Stimulated activated CD4-positive, alpha-beta T cell treated with anti-CD3 and anti-CD28 coated beads, Interleukin-2, amount 100 ng/mL, for 4 hours (primary cell): ENCODE measurements at places on chromosomes 5 and 9.

DNA sequence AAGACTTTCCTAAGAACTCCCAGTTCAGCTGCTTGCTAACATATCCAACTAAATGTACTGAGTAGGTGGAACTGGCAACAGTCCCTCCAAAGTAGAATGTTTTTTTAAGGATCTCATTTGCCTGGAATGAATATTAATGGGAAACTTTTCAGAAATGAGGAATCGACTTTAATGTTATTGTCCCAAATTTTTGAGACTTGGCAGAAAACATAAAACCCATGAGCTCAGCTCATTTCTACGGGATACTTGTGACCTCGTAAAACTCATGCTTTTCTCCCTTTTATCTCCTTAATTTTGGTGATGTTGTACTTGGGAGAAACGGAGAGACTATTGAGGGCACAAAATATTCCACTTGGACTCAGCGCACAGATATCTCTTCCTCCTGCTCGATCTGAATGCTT lies 296.8 kb downstream of the EBF1 start:
- no peak for DNase-seq

GRCh38 chr5:10775646-10776045 lies 14.6 kb upstream of the DAP start:
- DNase-seq = no peak

DNA sequence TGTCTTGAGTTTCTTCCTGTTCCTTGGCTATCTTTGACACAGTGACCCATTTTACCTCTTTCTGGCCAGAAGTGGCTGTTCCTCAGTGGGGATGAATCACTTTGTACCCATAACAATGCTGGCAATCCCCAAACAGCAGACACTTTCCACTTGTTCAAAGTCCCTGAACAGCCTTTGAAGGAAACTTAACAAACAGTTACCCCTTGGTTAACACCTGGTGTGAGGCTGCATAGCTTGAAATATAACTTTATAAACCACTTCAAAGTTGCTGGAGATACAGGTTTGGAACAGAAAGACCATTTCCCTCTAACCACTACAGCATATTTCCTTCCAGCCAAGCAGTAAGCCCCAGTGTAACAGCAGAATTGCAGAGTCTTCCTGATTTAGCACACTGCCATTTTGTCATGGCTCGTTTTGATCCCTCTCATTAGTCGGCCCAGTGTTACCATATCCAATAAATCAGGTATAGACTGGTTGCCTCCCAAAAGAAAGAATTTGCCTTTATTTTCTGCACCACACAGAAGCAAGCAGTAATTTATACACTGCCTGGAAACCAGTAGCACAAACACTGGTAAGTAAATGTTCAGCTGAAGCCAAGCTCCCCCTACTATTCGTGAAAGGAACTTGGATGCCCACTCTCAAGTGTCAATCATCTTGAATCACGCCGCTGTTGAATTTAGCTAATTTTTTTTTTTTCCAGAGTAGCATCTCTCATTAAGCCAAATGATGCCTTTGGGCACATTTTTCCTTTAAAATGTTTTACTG lies 225.9 kb downstream of the PIK3R1 start:
- no peak for DNase-seq

DNA sequence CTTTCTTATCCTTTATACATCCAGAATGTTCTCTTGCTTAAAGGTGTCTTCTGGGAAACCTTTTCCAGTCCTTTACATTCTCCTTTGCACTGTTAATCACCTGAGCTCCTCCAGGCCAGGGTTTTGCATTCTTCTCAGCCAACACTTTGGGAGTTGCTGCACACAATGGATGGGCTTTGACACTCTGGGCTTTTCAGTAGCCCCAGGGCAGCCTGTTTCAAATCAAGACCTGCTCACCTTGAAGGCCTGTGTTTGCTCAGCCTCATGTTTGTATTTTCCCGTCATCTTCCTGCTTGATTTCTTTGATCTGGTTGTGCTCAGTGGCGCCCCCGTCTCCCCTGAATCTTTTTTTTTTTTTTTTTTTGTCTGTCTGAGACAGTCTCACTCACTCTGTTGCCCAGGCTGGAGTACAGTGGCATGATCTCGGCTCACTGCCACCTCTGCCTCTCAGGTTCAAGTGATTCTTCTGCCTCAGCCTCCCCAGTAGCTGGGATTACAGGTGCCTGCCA lies 41.0 kb downstream of the DMRT1 start:
- no peak for DNase-seq

DNA sequence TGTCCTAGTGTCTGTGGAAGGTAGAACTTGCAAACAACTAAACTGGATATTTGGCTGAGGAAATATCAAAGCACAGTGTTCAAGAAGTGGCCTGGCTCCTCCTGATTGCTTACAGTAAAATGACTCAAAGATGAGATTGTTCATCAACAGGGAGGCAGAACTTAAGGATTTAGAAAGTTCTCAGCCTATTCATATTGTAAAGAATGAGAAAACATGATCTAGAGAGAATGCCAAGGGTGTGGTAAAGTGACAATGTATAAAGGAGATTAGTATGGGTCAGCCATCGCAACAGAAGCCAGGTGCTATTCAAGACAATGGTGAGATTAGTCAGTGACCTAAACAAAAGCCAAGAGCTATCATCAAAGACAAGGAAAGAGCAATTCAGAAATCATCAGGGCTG lies 372.3 kb downstream of the SPOCK1 start:
- DNase-seq = no peak

DNA sequence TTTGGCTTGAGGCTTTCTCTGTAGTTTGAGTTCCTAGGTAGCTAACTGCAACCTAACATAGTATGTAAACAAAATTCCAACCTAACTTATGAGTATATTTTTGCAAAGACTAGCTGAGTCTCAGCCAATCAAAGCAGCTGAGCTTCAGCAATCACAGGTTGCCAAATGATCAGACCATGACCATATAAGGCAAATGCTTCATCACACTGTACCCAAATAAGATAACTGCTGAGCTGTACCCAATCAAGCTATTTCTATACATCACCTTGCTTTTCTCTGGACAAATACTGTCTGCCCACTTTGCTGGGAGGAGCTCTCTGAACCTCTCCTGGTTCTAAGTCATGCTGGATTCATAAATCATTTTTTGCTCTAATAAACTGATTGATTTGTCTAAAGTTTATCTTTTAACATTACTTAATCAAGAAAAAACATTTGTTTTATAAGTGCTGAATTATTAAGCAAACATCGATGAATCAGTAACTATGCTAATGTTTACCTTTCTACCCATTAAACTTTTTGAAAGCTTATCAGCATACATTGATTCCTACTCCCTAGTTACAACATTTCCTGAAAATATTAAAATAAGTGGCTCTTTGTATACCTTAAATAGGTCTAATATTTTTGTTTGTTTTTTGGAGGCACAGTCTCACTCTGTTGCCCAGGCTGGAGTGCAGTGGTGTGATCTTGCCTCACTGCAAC lies 129.7 kb upstream of the PCA3 start:
- DNase-seq = no peak

GRCh38 chr9:114030364-114030763 lies 47.7 kb downstream of the AMBP start:
- DNase-seq = no peak

GRCh38 chr9:15421990-15422371 lies 695 bp upstream of the SNAPC3 start:
- DNase-seq = no peak

- DNase-seq = no peak
Observed at GRCh38 chr5:74404574-74405508, 235.7 kb downstream of the ENC1 start.

- no peak for DNase-seq
Observed at GRCh38 chr5:516338-516925, 7.8 kb downstream of the SLC9A3 start.

DNA sequence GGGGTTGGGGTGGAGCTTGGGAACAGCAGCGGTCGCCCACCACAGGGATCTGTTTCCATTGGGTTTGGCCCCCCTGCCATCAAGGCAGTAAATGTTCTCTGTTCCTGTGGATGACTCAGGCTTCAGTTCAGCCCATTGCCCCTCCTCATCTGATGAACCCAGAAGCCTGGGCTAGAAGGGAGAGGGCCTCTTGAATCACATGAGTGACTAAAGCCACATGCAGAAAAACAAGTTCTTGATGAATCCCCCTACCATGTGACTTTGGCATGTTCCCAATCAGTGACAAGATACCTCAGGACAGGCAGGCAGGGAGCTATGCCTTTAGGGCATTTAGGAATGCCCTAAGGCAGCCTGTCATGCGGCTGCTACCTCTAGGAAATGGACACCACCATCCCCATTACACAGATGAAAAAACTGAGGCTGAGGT lies 2.5 kb downstream of the SH3PXD2B start:
- DNase-seq = no peak

GRCh38 chr5:54311176-54311677 lies 854 bp upstream of the ARL15 start:
- no peak for DNase-seq

DNA sequence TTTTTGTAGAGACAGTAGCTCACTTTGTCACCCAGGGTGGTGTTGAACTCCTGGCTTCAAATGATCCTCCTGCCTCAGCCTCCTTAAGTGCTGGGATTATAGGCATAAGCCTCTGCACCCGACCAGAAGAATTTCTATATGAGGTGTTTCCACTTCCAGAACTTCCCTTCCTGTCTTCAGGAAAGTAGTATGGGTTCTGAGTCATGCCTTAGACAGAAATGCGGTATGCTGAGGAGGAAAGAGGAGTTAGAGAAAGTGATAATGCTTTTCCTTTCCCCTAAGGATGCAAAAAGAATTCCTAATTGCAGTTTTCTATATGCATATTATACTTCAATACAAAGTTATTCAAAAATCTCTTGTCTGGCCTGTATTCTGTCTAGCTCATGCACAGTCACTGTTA lies 16.4 kb upstream of the ADAMTSL1 start:
- no peak for DNase-seq

- no peak for DNase-seq
Observed at GRCh38 chr5:56588636-56589480, 226.5 kb upstream of the MAP3K1 start.

- DNase-seq = no peak
Observed at GRCh38 chr5:83714810-83715209, 5.8 kb downstream of the HAPLN1 start.

- no peak for DNase-seq
Observed at GRCh38 chr5:77186652-77187370, 23.7 kb upstream of the PDE8B start.

GRCh38 chr9:125744616-125745015 lies 2.6 kb upstream of the PBX3 start:
- no peak for DNase-seq

- DNase-seq = no peak
Observed at GRCh38 chr5:179268399-179268952, 76.8 kb downstream of the ADAMTS2 start.

GRCh38 chr9:10339152-10339551 lies 273.6 kb downstream of the PTPRD start:
- DNase-seq = no peak

GRCh38 chr5:80837679-80838078 lies 122.5 kb upstream of the RASGRF2 start:
- DNase-seq = no peak

- DNase-seq = no peak
Observed at GRCh38 chr9:95570150-95570549, 53.4 kb upstream of the PTCH1 start.

DNA sequence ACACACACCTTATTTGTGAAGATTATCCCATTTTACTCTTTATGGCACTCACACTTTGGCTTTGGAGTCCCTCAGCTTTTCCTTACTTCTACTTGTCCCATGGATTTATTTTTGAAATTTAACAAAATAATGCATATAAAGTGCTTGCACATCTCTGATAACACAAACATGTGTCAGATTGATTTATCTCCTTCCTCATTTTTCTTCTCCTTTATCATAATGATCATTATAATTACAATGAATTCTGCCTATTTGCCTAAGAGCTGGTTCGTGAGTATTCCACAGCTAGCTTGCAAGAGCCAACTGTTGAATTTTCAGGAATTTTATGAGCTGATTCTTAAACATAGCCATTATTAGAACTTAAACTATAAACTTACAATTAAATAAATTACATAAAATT lies 347.7 kb downstream of the CHSY3 start:
- DNase-seq = no peak

GRCh38 chr5:94744906-94745305 lies 126.4 kb downstream of the SLF1 start:
- DNase-seq = no peak

GRCh38 chr9:95425910-95426551 lies 90.7 kb downstream of the PTCH1 start:
- no peak for DNase-seq

- no peak for DNase-seq
Observed at GRCh38 chr9:131651160-131651559, 88.7 kb downstream of the RAPGEF1 start.

DNA sequence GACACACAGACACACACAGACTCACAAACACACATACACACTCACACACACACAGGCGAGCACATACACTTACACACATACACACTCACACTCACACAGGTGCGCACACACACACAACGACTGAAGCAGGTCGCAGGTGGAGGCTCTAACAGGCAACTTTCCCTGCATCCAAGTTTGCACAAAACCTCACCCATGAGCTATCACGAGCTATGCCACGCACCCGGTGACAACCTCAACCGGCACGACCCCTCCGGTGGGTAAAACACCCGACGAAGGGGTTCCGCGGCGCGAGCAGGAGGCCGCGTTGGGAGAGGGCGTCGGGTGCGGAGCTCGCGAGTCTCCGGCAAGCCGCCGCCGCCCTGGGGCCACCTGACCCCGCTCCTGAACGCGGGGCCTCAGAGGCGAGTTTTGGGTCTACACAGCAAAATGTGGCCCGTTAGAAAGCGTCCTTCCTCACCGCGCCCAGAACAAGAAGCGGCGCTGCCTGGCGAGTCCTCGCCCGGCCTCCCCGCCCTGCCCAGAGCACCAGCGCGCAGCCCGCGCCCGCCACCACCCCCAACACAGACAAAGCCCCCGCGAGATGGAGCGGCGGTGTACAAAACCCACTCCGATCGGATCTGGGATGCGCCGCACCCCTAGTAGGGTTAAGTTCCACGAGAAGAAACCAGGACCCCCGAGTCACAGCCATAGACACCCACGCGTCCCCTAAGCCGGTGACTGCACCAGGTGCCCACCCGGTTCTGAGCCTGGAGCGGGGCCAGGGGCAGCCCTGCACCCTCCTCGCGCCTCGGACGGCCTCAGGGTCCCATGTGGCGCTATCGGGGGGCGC lies 665 bp downstream of the SLC6A3 start:
- DNase-seq = no peak

DNA sequence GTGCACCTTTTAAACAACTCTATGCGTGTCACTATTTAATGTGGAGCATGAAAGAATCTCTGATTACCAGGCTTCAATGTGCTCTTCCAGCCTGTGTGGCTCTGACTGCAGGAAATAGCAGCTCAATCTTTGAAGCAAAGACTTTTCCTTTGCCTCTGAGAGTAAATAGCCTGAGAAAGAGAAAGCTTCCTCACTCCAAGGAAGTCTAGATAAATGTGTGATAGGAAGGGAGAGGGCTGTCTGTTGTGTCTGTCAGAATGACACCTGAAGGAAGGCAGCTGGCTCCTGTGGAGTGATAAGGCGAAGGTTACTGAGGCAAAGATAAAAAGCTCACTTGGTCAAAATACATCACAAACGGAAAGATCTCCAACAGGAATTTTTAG lies 205.3 kb upstream of the HAPLN1 start:
- DNase-seq = no peak

DNA sequence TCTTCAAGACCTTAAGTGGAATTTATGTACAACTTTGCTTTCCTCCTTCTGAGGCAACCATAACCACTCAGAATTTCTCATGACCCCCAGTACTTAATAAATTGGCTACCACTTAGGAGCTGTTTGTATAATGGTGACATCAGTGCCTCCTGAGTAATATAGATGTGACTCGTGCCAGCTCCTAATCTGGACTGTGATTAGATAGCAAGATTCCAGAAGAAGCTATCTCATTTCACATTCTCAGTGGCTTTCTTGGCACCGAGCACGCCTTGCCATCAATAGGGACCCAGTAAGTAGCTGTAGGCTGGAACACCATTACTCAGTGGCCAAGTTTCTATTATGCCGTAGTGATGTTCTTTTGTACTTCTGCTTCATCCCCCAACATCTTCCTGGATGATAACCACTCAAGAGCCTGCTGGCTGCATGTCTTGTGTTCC lies 228.8 kb downstream of the CD180 start:
- no peak for DNase-seq
